ENCODE measurements at places on chromosomes 6 and 20.

- DNase-seq: no peak
Observed at GRCh38 chr6:135890876-135891275, 39.4 kb downstream of the PDE7B start.

- DNase-seq: no peak
Observed at GRCh38 chr20:17776551-17776950, 76.8 kb downstream of the BANF2 start.

GRCh38 chr6:38610050-38610625, 29.6 kb downstream of the BTBD9 start:
- DNase-seq: no peak

- peak; percentile 21 for DNase-seq
Observed at GRCh38 chr6:70415247-70415646, 1.9 kb downstream of the FAM135A start.

- DNase-seq: no peak
Observed at GRCh38 chr6:114579486-114579885, 236.7 kb upstream of the HS3ST5 start.

DNA sequence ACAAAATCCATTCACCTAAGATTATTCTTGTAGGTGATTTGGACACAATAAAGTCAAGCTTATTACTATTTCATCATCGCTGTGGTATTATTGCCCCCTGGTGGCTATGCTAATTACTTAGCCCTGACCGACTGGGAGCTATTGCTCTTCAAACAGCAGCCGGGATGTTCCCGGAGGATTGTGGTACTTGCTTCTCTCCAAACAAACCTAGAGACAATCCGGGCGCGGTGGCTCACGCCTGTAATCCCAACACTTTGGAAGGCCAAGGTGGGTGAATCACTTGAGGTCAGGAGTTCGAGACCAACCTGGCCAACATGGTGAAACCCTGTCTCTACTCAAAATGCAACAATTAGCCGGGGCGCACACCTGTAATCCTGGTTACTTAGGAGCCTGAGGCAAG, 15.4 kb upstream of the STMND1 start:
- DNase-seq: peak; percentile 54

- DNase-seq: no peak
Observed at GRCh38 chr20:53748176-53748575, 154.5 kb upstream of the ZNF217 start.

DNA sequence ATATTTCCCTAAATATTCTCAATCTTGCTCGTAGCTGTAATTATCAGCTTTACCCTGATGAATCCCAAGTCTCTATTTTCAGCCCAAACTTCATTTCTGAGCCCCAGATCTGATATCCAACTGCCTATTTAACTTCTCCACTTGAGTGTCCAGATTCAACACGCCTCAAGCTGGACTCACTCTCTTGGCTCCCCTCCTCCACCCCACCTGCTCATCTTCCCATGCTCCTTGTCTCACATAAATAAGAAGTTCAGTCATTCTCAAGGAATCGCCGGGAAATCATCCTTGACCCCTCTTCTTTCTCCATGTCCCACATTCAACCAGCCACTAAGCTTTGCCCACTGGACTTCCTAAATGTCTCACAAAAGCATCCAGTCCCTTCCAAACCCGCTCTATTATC, 89.9 kb upstream of the STMND1 start:
- no peak for DNase-seq

DNA sequence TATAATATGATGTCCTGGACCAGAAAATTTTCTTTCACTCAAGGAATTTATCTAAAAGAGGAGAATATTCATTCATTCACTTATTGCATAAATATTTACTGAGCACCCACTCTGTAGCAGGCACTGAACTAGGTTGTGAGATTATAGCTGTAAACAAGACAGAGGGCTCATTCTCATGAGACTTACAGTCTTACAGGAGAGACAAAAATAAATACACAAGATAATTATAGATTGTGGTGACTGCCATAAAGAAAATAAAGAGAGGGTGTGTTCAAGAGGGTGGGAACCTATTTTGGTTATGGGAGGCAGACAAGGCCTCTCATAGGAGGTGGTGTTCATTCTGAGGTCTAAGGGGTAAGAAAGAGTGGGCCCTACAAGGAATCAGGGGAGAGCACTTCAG, 109.9 kb upstream of the SUPT3H start:
- DNase-seq: no peak

- no peak for DNase-seq
Observed at GRCh38 chr6:90676516-90677300, 89.8 kb upstream of the MAP3K7 start.

DNA sequence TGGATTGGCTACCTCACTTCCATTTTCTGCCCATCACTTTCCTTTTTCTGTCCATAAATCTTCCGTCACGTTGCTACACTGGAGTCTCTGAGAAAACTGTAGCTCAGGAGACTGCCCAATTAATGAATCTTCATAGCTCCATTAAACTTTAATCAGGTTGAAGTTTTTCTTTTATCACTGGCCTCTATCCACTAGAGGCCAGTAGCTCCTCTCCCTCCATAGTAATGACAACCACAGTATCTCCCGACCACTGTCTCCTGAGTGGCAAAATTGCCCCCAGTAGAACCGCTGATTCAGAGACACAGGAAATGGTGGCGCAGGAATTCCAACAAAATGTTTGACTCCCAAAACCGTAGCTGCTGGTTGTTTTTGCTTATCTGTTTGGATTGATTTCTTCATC, 18.4 kb upstream of the DOK5 start:
- no peak for DNase-seq

DNA sequence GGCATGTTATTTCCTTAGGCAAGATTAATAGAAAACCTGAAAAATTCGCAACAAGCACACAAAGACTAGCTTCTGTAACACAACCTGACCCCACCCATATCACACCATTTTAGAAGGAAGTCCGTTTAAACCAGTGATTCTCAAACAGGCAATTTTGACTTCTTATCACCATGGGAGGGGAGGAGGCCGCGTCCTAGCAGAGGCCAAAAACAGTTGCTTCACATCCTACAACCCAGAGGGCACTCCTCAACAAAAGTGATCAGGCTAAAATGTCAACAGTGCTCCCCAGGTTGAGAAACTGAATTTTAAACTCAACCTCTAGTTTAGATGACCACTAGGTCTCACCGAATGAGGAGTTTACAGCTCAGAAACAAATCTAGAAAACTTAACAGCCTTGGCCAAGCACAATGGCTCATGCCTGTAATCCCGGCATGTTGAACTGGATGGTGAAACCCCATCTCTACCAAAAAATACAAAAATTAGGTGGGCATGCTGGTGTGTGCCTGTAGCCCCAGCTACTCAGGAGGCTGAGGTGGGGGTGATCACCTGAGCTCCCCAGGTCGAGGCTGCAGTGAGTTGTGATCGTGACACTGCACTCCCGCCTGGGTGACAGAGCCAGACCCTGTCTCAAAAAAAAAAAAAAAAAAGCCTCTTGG, 3.4 kb downstream of the SNX5 start:
- DNase-seq: peak; percentile 63

DNA sequence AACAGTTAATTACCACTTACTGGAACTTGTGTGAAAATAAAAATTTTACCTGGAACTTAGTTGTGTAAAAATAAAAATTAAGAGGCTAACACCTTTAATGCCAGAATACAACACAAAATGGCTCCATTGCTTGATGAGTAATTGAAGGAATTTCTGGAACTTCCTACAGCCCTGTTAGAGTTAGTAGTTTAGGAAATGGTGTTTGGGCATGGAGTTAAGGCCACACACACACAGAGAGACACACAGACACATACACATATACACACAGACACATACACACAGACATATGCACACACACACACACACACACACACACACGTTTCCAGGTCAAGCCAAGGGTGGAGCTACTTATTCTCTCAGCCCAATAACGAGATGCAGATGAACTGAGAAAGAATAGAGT, 20.6 kb upstream of the CST3 start:
- no peak for DNase-seq

GRCh38 chr20:41798930-41799502, 180.8 kb upstream of the CHD6 start:
- no peak for DNase-seq

- no peak for DNase-seq
Observed at GRCh38 chr6:119326291-119327005, 23.1 kb downstream of the MAN1A1 start.

DNA sequence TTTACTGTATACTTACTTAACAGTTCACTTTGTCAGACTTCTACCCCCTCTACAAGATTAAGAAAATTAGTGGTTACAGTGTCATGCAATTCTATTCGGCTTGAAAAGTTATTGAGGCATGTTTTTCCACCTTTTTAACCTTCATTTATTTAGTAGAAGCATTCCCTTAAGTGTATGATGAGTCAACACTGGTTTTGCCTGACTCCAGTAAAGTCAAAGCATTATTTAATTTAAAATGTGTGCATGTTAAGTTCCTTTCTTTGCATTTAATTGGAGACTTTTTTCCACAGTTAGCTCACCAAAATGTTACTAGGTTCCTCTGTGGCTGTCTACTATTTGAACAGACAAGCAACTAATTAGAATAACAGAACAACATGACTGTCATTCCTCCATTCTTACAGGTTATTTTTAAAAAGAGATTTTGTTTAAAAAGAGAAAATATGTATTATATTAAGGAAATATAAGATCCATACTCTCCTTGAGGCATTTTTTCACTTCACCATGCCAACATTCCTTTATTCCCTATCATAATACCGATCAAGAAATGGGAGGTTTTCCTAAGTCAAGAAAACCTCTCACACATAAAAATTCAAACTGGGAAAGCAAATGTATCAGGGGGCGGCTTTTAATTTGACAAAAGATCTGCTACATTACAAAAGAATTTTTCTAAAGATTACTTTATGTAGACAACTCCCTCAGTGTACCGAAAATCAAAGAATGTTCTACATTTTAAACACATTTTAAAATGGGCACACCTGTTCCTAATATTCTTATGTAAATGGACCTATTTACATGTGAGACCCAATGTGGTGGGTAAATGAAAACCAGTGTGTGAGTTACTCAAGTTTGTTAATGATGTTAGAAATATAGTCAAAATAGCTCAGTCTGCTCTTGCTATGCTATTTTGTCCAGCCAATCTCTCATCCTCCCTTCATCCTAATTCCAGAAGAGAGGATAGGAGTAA, 361.2 kb downstream of the UTRN start:
- no peak for DNase-seq

DNA sequence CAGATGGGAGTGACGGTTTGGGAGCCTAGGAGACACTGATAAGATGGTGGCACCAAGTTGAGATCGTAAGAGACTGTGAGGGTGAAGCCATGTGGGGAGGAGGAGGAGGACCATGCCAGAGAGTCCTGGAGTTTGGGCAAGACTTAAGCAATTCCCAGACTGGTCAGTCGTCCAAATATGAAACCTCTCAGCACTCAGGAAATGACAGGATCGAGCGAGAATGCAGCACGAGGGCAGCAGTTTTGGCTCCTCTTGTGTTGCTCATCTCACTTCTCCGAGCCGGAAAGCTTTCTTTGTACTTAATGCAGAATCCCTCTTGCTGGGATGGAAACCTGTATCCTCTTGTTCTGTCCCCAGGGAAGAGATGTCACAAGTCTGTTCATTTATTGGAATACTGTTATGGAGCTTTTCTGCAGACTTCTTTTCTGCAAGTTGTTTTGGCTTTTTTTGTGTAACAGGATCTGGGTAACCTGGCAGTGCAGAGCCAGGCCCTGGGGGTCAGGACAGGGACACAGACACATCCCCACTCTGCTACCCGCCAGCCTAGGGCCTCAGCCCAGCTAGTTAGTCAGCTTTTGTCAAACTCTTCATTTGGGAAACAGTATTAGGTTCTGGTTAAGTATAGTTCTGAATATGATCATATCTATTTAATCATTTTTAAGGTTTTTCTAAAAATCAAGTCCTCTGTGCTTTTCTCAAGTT, 34.3 kb downstream of the FNDC1 start:
- no peak for DNase-seq

DNA sequence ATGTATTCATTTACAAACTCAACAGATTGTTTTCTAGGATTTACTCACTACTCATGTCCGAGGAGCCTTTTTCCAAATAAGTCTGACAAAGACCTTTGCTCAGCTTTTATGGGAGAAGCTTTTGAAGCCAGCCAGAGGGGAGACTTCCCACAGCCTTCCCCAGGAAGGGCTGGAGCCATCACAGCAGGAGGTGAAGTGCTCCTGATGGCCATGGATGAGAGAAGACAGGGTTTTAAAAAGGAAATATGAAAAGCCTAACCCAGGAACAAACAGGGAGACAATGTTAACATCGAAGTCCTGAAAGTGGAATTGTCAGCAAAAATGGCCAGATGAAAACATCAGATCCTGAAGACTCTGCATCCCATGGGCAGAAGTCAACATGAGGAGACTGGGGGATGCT, 11.6 kb upstream of the TAGAP start:
- DNase-seq: no peak

- no peak for DNase-seq
Observed at GRCh38 chr20:5328268-5328667, 11.5 kb upstream of the PROKR2 start.

- DNase-seq: peak; percentile 29
Observed at GRCh38 chr6:13253272-13253671, 75.1 kb downstream of the TBC1D7 start.

DNA sequence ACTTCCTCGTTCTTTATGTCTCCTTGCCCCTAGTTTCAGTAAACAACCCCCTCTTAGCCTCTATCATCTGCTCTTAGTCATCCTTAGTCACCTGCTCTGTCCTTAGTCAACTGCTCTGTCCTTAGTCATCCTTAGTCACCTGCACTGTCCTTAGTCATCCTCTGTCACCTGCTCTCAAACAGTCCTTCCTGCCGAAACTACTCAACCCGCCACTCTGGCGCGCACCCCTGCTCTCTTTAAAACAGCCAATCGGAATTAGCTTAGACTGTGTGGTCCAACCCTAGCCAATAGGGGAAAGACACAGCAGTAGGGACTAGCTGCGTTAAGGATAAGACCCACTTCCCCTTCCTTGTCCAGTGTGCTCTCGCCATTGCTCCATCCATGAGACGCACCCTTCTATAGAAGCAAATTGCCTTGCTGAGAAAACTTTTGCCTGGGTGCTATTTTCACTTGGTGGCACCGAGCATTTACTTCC, 73.9 kb downstream of the BACH2 start:
- DNase-seq: no peak

DNA sequence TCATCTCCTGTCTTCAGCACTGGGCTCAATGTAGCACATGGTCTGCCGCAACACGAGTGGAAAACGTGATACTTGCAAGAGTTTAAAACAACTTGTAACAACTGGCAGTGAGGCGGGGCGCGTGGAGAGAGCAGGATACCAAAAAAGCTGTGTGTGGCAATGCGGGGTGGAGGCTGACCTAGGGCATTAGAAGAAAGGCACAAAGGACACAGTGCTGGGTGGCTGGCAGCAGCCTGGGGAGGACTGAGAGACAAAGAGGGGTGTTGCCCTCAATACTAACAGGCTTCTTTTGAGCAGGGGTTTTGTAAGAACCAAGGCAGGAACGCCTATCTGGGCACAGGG, 1.5 kb upstream of the GFOD1 start:
- no peak for DNase-seq

DNA sequence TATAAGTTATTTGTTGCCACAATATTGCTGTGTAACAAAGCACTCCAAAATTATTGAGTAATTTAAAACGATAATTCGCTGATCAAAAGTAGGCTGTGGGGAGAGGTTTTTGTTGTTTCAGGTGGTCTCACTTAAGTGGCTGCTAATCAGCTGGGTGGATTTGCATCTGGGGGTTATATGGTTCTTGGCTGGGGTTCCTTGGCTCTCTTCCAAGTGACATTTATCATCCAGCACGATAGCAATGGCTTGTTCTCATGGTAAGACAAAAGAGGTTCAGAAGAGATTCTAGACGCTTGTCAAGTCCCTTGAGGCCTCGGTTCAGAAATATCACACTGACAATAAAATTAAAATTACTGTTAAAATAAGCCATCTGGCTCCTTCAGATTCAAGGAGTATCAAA, 1648.8 kb downstream of the GRIK2 start:
- DNase-seq: no peak

GRCh38 chr6:31739639-31740396, at the start of gene MSH5:
Gene MSH5, plus strand, starts transcription at chr6:31740005. Its CDS starts 462 bp downstream, at chr6:31740467.
- peak; percentile 100 for DNase-seq

Data from NB4 (cell line).